AG04450 (cell line): ENCODE measurements at places on chromosomes 4 and X.
A peak's percentile ranks its signal among the peaks of the same experiment; 100 is the strongest.

DNA sequence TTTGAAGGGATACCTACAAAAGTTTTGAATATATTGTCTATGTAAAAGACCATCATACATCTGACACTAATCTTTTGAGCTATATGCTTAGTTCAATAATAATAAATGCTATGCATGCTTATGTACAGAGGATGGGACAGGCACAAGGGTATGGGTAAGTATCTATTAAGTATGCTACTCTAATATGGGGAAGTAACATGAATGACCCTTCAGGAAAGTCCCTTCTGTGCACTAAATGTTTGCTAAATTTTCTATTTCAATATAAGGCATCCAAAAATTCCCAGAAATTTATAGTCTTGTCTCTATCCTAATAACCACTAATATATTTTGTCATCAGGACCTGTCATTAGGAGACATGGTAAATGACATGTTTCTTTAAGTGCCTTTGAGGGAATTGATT is 19.0 kb downstream of the ATP8A1 start:
- DNase-seq = no peak

GRCh38 chrX:50888884-50889283 is 21.7 kb upstream of the BMP15 start:
- DNase-seq = no peak

DNA sequence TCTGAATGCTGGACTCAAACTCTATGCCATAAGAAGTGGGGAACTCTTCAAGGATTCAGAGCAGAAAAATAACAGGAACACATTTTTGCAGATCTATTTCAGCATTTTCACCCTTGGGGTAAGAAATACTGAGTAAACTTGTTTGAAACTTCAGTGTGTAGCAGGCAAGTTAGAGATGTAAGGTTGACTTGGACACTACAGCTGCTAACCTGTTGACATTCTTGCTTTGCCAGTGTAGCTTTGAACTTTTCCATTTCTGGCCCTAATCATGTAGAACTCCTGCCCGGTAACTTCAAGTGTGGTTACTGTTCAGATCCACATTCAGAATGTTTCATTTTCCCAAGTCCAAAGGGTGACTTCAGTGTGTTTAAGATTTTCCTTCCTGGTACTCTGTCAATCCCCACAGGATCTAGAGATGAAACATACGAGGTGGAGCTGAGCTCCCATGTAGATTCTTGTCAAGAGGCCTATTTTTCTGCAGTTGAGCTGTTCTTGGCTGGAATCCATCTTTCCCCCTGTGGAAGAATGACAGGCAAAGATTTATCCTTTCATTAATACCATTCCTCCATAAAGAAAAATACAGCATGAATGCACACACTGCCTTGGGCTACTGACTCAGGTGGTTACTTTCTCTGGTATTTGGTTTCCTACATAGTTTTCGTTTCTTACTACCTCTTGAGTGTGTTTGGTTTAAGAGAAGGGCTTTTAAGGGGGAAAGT is 34.1 kb downstream of the FHDC1 start:
- DNase-seq = no peak

DNA sequence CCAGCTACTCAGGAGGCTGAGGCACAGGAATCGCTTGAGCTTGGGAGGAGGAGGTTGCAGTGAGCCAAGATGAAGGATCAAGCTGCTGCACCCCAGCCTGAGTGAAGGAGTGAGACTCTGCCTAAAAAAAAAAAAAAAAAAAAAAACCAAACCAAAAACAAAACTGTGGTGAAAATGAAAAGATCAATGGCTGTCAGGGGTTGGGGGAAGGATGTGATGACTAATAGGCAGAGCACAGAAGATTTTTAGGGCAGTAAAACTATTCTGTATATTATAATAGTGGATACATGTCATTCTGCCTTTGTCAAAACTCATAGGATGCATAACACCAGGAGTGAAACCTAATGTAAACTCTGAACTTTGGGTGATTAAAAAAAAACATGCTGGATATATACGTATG is 69.9 kb upstream of the ELOVL6 start:
- DNase-seq = no peak

- peak; percentile 32 for DNase-seq
Measured at GRCh38 chr4:108834835-108835384, 72.1 kb upstream of the ETNPPL start.

DNA sequence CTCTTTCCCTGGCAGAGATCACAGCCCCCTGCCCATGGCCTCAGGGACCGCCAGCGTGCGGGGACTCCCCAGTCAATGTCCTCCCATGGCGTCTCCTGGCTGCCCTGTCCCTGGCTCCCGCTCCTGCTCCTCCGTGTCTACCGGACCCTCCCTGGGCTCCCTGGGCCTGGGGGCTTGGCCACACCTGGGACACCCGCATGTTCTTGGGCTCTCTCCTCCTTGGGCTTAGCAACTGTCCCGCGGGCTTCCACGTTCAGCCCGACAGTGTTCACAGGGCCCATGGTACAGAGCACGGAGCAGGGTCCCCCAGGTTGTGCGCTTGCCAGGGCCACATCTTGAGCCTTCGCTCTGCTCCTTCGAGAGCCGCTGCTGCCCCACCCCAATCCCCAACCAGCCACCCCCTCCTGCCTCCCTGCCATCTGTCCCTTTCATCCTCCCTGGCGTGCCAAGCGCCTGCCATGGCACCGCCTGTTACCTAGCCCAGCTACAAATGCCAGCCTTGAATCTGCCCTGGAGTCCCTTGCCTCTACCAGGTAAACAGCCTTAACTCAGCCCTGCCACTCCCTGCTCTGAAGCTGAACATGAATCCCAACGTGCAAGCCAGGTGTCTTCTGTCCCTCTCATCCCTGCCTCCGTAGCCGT is 3.9 kb downstream of the AVPR2 start:
- DNase-seq = no peak

GRCh38 chr4:15037923-15038541 is 35.8 kb downstream of the CPEB2 start:
- DNase-seq = no peak

GRCh38 chrX:17519358-17519757 is 144.4 kb downstream of the NHS start:
- DNase-seq = no peak

DNA sequence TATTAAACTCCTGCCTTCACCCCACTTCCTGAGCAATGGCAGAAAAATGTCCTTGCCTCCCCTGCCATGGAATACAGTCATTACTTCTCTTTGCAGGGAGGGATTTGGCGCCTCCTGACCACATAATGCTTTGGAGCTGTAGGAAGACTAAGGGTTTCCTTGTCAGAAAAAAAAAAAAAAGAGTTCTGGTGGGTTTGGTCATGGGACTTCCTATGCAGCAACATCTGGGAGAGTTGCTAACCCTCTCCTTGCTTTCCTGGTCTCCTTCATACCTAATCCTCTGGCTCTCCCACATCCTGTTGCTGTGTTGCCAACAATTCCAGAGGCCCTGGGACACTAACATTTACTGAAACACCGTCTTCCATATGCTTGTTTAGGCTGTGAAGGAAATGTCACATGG is 75.1 kb upstream of the MBNL3 start:
- no peak for DNase-seq

DNA sequence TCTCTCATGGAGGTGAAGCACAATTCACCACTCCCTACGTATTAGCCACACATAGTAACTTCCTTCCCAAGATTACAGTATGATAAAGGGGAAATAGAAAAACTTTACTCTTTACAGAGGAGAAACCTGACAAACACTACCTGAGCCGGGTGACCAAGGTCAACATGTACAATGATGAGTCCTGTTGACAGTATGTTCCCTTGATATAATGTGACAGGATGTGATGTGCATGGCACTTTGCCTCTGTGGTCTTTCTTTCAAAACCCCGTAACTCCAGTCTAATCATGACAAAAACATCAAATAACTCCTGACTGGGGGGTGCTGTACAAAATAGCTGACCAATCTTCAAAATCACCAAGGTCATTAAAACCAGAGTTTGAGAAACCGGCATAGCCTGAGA is 60.6 kb downstream of the CD99L2 start:
- DNase-seq = no peak
